Heart left ventricle (tissue), 16 donors: ENCODE measurements at places on chromosomes 16 and 17. TPM values are rescaled to one million over a fixed set of nuclear protein-coding genes. Genes with fewer than 3 reads are reported as not detected.

The VPS25 gene
- 50.4 TPM for total RNA-seq

The MBTPS1 gene
- 58.8 TPM for total RNA-seq

The SOST gene
- total RNA-seq: not detected

The SERPINF2 gene
- total RNA-seq: 0.83 TPM

The HLF gene
- 8.5 TPM for total RNA-seq

The SPECC1 gene
- 9.5 TPM for total RNA-seq

The AFMID gene
- total RNA-seq: 20.1 TPM

The CACNG4 gene
- not detected for total RNA-seq

The TPSG1 gene
- not detected for total RNA-seq

The GPR179 gene
- total RNA-seq: not detected

The SPIRE2 gene
- total RNA-seq: 2.3 TPM

The JPT2 gene
- total RNA-seq: 17.2 TPM

The TRPV3 gene
- 1.4 TPM for total RNA-seq

The MSLN gene
- 0.50 TPM for total RNA-seq

The RAMP2 gene
- 33.4 TPM for total RNA-seq

The UBALD1 gene
- total RNA-seq: 22.0 TPM

The EFCAB5 gene
- total RNA-seq: not detected

The TGFB1I1 gene
- total RNA-seq: 37.7 TPM

The RNF227 gene
- total RNA-seq: 1.1 TPM

The ITPRIPL2 gene
- total RNA-seq: 14.0 TPM

The PITPNM3 gene
- 0.38 TPM for total RNA-seq

The FZD2 gene
- total RNA-seq: 2.7 TPM

The ZNF764 gene
- total RNA-seq: 8.9 TPM

The TBC1D3 gene
- total RNA-seq: 2.3 TPM

The MYO1D gene
- 10.5 TPM for total RNA-seq

The CCL5 gene
- total RNA-seq: 11.8 TPM

The ACADVL gene
- 1,986 TPM for total RNA-seq

The SBK1 gene
- 1.5 TPM for total RNA-seq

The ITGAD gene
- total RNA-seq: not detected

The CCT6B gene
- 1.8 TPM for total RNA-seq

The HOXB5 gene
- total RNA-seq: not detected

The BCL6B gene
- total RNA-seq: 10.6 TPM

The FBXW10B gene
- total RNA-seq: 1.2 TPM

The EFNB3 gene
- 0.19 TPM for total RNA-seq

The ZNF19 gene
- total RNA-seq: 1.7 TPM

The TBC1D3C gene
- not detected for total RNA-seq

The COIL gene
- 7.8 TPM for total RNA-seq

The SRCIN1 gene
- 0.67 TPM for total RNA-seq

The RASD1 gene
- 16.2 TPM for total RNA-seq

The CD79B gene
- total RNA-seq: 4.9 TPM

The KRTAP4-1 gene
- total RNA-seq: not detected

The ZMYND15 gene
- total RNA-seq: 0.35 TPM

The RHBDL1 gene
- 2.1 TPM for total RNA-seq

The SPNS3 gene
- 1.1 TPM for total RNA-seq

The MAF gene
- 59.0 TPM for total RNA-seq

The ASIC2 gene
- total RNA-seq: not detected

The SMIM5 gene
- 8.6 TPM for total RNA-seq

The HS3ST4 gene
- total RNA-seq: not detected
